ENCODE measurements at places on chromosomes 16 and 17.

GRCh38 chr16:17160920-17161431 is 309.8 kb downstream of the XYLT1 start:
- no peak for DNase-seq

- no peak for DNase-seq
These were observed 10.8 kb downstream of the ZNF213 start for GRCh38 chr16:3145660-3146059.

- no peak for DNase-seq
These were observed 14.1 kb downstream of the ALDH3A1 start for GRCh38 chr17:19733953-19734526.

DNA sequence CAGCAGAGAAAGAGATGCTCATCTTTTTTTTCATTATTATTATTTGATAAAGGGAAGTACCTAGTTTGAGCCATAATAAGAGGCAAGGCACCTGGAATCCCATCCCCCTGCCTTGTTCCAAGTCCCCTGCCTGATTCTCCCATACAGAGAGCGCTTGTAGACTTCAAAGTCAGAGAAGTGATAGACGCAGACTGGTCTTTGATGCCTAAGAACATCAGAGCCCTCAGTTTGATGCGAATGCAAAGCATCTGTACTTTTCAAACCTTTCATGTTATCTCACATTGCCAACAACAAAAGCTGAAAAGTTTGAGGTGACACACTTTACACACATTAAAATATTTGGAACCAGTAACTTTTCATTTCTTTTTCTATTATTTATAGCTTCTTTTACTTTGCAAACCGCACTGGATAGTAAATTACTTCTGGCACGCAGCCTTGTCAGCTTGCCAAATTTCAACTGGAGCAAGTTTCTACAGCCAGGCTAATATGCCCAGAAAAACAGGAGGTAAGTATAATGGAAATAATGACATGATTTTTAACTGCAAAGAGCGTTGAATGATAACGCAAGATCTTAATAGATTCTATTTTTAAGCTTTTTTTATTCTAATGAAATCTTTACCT is 5.9 kb upstream of the UTP6 start:
- no peak for DNase-seq

DNA sequence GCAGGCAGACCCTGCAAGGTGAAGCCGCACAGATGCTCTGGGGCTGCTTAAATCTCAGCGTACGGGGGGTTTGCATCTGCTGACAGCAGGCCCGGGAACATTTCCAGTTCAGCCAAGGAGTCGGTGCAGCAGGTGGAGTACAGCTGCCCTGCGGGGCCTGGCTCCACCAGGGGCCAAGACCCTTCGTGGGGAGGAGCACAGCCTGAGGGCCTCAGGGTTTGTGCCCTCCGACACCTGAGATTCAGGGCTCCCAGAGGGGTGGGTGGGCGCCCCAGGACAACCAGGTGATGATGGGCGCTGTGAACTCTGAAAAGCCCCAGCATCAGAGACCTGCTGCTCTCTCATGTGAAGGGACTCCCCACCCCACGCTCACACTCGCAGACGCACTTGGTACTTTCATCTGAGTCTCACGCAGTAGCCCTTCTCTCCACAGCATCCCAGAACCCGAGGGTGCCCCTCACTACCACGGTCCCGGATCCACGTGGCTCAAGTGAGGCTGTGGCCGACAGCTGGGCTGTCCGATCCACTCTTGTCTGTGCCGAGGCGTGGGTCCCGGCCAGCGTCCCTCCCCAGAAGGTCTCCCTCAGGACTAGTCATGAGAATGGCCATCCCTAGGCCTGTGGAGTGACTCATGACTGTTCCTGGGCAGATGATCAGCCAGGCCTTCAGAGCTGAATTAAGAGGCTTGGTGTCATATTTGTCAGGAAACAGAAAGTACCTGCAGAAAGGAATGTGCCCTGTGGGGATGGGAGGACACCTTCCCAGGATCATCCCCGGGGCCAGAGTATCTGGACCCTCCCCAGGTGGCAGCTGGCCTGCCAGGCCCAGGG is 29.6 kb downstream of the ACSF3 start:
- no peak for DNase-seq

DNA sequence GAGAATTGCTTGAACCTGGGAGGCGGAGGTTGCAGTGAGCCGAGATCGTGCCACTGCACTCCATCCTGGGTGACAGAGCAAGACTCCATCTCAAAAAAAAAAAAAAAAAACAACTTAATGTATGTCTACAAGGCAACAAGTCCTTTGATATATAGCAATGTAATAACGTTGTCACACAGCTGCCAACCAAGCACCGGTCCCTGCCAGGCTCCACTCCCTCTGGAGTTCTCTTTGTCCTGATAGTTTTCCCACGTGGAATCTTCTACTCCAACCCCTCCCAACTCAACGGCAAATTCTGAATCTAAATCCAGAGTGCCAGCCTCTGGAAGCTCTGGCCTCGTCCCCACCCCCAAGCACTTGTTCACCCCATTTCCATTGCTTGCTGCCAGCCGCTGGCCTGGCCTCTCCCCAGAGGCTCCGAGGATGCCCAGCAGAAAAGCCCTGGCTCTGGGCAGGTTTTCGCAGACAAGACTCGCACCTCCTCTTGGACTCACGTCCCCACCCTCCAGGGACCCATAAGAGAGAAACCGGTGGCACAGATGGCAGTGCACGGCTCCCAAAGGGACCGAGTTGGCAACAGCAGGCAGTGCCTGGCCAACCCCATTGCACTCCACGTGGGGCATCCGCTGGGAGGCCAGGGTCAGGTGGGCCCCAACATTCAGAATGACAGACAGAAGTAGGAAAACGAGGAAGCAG is 15.9 kb upstream of the CBX2 start:
- no peak for DNase-seq

DNA sequence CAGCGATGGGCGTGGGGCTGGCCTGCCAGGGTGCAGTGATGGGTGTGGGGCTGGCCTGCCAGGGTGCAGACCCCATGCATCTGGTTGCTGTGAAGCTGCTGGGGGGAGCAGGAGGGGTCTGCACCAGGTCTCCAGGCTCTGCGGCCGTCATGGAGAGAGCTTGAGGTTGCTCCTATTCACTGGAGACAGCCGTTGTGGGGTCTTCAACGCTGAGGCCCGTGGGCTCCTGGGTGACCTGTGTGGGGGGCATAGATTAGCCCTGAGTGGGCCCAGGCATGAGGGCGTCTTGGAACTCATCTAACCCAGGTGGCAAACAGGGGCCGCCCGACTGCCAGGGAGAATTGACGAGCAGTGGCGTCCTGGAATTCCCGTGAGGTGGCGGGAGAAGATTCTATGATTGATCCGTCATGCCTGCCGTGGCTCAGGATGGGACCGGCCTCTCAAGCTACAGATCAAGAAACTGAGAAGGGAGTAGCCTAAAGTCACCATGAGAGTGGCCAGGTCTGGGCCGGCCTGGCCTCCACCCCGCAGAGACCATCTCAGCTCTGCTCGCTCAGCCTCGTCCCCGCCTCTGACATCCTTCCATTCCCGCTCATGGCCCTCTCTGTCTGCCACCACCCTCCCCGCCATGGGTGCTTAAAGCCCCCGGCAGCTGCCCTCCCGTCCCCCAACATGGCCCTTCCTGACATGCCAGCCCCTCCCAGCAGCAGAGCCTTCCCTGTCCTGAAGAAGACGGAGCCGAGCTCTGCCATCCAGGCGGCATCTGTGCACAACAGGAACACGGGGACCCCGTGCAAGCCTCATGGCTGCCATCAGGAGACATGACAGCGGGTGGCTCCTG is 50.7 kb upstream of the ACSF3 start:
- DNase-seq = no peak

GRCh38 chr16:52499060-52499440 is 47.9 kb downstream of the TOX3 start:
- DNase-seq = no peak

GRCh38 chr16:67430977-67431774 is at the start of gene HSD11B2:
Gene HSD11B2, plus strand, starts transcription at chr16:67431121. Its CDS starts 128 bp downstream, at chr16:67431249.
- no peak for DNase-seq

DNA sequence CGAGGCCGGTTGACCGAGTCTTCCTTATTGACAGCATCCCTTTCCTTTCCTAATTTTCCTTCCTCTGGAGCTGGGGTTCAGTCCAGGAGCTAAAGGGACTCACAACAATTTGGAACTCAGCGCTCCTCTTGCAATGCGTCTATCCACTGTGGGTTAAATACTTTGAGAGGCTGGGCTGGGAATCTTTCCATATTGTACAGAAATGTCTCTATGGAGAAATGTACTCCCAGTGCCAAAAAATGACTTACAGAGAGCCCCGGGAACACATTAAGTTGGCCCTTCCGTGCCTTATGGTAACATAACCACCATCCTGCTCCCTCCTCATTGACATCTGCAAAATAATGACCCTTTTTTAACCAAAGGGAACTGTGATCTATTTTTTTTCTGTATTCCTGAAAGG is 192.8 kb downstream of the FTO start:
- no peak for DNase-seq

GRCh38 chr17:70558821-70559220 is 389.5 kb downstream of the KCNJ2 start:
- no peak for DNase-seq

GRCh38 chr16:19179546-19180490 is 11.8 kb downstream of the SYT17 start:
- no peak for DNase-seq

GRCh38 chr17:67606471-67606870 is 111.3 kb upstream of the NOL11 start:
- no peak for DNase-seq

- DNase-seq = no peak
These were observed 62.4 kb upstream of the MARCHF10 start for GRCh38 chr17:62870552-62870971.

DNA sequence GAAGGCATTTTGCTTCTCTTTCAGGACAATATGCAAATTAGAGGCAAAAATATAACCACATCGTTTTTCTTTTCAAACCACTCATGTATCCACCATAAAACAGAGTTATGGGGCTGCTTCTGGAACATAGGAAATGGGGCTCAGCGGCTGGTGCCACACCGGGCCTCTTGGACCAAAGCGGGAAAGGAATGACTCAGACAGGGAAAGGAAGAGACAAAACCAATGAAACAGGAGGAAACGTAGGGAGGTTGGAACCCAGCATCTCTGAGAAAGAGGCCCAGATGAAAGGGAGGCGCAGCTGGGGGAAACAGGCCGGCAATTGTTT is 28.5 kb downstream of the CUEDC1 start:
- no peak for DNase-seq

GRCh38 chr16:10561001-10561400 is 19.4 kb downstream of the EMP2 start:
- DNase-seq = no peak

DNA sequence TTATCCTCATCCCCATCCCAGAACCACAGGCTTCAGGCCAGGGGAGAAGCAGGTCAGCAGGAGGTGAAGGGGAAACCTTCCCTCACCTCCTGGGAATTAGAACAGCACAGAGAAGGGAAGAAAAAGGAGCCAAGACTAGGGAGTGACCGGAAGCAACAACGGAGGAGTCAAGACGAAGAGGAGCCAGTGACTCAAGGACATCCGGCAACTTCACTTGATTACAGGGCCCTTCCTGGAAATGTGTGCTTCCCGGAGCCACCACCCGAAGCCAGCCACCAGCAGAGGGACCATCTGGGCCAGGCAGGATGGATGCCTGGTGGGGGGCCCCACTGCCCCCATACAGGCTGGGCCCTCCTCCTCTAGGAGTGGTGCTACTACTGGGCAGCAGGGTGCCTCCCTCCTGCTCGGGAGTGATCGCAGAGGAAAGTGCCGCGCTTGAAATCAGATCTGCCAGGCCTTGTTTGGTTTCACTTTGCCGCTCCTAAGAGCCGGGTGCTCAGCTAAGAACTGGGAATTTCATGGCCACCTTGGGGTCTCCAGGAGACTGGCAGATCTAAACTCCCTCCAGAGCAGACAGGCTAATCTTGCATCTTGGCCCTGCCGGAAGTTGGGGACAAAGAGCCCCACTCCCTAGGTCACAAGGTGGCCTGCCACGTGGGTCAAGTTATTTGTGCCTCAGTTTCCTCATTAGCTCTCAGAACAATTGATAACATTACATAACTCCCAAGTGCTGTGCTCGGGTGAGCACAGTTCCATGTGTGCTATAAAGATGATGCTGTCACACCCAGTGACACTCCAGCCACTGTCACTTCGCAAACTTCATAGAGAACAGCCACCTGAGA is 6.6 kb downstream of the CDC42EP4 start:
- no peak for DNase-seq

- DNase-seq = no peak
These were observed 94.8 kb upstream of the DNAH17 start for GRCh38 chr17:78672005-78672404.

GRCh38 chr16:25988882-25989281 is 297.1 kb downstream of the HS3ST4 start:
- DNase-seq = no peak

DNA sequence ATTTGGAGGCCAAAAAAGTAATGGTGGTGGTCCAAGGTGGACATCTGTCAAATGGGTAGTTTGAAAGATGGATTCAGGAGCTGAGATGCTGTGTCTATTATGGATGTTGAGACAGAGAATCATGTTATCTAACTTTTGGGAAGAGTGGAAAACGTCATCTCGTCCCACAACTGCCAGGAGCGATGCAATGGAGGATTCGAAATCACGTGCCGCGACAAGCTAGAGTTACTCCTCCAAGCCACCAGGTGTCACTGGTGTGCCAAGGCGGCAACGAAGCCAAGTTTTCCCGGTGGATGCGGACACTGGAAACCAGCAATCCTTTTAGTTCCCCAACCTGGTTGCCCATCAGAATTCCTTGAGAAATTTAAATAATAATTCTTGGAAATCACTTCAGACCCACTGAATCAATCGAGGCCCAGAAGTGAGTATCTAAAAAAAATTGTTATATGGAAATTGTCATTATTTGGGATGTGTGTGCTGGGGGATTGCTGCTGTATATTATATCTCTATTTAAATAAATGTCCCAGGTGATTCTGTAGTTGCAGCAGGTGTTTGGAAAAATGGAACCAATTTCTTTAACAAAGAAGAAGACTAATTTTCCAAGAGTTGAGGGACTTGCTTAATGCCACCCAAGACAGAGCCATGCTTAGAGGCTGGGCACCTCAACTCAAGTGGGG is 206.1 kb downstream of the HAPSTR1 start:
- no peak for DNase-seq

DNA sequence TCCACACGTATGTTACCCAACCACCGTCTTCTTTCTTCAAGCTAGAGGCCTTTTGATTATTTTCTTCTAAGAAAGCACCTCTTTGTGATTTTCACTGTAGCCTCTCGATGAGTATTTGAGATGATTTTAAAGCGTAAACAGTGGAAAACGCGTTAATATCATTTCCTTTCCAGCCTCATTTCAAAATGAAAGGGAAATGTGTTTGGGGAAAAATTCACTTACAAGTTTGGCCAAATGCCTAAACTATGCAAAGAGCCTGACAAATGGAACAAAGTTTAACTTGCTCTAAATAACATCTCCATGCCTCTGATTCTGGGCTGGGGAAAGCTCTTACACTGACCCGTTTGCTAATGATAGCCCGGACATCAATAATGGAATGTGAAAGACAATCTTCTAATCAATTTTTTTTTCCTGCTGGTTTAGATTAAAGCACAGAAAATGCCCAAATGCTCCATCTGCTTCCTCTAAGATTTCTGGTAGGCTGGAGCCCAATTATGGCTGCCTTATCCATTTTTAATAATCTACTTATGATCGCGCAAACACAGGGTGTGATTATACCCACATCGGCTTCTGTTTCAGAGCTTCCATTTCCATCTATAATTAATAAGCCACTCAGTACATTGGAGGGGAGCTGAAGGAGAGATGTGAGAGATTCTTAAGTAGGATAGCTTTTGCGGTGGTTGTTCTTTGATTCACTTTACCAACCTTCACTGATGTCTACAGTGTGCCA is 43.5 kb downstream of the HS3ST2 start:
- no peak for DNase-seq

GRCh38 chr17:4220655-4221054 is 43.1 kb downstream of the ANKFY1 start:
- DNase-seq = no peak

All from activated T-helper 1 cell treated with anti-CD3 and anti-CD28 coated beads, Interleukin-2, amount 50 U/mL, for 16 hours (primary cell).